ENCODE measurements at places on chromosomes 5 and 9. TPM values are rescaled to one million over a fixed set of nuclear protein-coding genes. Genes with fewer than 3 reads are reported as not detected.

The LEAP2 gene
- total RNA-seq: 3.2 TPM

The PCDHGB3 gene
- total RNA-seq: not detected

The SLC46A2 gene
- total RNA-seq: not detected

The CHSY3 gene
- not detected for total RNA-seq

The LHX3 gene
- not detected for total RNA-seq

The ZBTB5 gene
- total RNA-seq: 8.3 TPM

The HBEGF gene
- 21.5 TPM for total RNA-seq

The NR4A3 gene
- 10.5 TPM for total RNA-seq

The PCDHGA8 gene
- total RNA-seq: not detected

The CCL28 gene
- 7.6 TPM for total RNA-seq

The LCN9 gene
- total RNA-seq: not detected

The LCP2 gene
- total RNA-seq: 212 TPM

The DMGDH gene
- 1.7 TPM for total RNA-seq

The SLC6A19 gene
- not detected for total RNA-seq

The LCN6 gene
- total RNA-seq: not detected

The CTNNAL1 gene
- 25.9 TPM for total RNA-seq

The ISCA1 gene
- total RNA-seq: 21.4 TPM

The GHR gene
- total RNA-seq: not detected

The C5orf46 gene
- not detected for total RNA-seq

The ARL14EPL gene
- not detected for total RNA-seq

The FBXL7 gene
- not detected for total RNA-seq

The SLC45A2 gene
- not detected for total RNA-seq

The PCDHGC5 gene
- not detected for total RNA-seq

The THOC3 gene
- total RNA-seq: 139 TPM

The IL5 gene
- 5.0 TPM for total RNA-seq

The BARX1 gene
- 0.43 TPM for total RNA-seq

The PCA3 gene
- total RNA-seq: not detected

The CAMK2A gene
- total RNA-seq: not detected

The EGFLAM gene
- not detected for total RNA-seq

The RUFY1 gene
- 34.0 TPM for total RNA-seq

The CANX gene
- 531 TPM for total RNA-seq

The IRX1 gene
- not detected for total RNA-seq

The TEK gene
- not detected for total RNA-seq

The PCAT7 gene
- not detected for total RNA-seq

The SH3TC2 gene
- not detected for total RNA-seq

The C6 gene
- not detected for total RNA-seq

The ADAMTS6 gene
- 0.44 TPM for total RNA-seq

The PKD2L2 gene
- total RNA-seq: not detected

The SNCAIP gene
- total RNA-seq: not detected

The SLC36A3 gene
- total RNA-seq: not detected

The F2R gene
- total RNA-seq: 6.5 TPM
